ENCODE measurements at places on chromosomes 4 and X. TPM values are rescaled to one million over a fixed set of nuclear protein-coding genes. Genes with fewer than 3 reads are reported as not detected.

DNA sequence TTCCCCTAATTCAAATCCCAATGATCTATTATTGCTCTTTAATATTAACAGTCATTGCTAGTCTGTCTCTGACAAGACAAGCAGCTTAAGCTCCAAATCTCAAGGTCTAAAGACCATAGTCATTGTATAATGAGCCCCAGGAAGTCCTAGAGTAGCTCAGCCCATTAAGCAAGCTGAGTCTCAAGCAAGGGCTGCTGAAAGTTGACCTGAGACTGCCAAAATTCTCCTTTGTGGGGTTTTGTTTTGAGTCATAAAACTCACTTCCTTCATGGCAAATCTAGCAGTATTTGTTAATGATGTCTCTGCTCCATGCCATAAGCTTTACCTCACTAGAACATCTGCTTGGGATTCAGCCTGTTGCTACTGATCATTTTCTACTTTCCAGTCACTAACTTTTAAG, 313.2 kb downstream of the ANTXR2 start:
- no peak for DNase-seq

GAGE12F gene
- not detected for total RNA-seq

DNA sequence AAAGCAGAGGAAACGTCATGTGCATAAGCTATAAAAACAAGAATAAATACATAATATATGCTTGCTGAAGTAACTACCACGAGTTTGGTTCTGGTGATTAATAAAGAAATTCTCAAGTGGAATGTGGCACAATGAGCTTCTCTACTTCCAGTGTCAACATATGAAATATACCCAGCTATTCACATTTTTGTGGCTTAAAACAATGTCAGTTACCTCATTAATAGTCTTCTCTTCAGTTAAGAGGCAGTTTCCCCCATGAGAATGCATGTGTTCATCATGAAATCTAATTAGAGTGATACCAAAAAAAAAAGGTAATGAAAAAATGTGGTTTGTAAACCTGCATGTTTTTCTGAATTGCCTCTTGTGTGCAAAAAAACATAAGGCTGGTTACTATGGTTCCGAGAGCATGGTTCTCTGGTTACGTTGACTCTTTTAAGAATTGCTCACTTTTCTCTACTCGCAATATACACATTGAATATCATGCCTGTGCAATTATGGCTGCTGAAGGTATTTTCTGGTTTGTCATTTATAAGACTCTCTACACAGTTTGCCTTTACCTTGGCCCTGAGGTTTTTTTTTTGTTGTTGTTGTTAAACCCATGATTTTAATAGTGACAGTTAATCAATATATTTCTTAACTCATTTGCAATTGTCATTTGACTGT, 108.2 kb downstream of the PCDH7 start:
- DNase-seq, result no peak

ANAPC4 gene
- total RNA-seq, result 33.0 TPM

- DNase-seq, result no peak
Observed at GRCh38 chr4:156594624-156595023, 377.0 kb downstream of the PDGFC start.

DNA sequence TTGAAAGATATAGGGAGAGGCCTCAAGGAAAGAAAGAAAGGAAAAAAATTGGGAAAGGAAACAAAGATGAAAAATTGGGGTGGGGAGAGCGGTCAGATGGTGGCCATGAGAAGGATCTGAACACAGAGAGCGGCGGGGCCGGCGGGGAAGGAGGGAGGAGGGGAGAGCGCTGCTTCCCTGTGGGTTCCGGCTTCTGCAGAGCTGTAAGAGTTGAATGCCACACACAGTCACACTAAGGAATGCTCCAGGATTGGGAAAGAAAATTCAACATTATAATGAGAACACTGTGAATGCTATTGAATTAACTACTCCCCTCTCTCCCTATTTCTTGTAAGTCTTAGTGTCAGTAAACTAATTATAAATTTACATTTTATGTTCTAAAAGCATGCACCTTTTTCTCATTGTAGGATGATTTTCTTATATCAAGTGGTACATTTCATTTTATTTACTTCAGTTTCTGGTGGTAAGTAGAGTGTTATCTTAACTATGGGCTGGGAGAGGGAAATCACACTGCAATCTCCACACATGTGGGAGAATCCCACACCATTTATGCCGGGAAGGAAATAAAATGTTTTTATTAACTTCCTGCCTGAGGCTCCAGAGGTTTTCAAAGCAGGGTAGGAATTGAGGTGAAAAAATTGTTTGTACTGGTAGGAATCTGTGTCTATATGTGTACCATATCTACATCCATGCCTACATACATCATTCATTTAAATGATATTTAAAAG, 904 bp downstream of the F11 start:
- peak; percentile 80 for DNase-seq

DNA sequence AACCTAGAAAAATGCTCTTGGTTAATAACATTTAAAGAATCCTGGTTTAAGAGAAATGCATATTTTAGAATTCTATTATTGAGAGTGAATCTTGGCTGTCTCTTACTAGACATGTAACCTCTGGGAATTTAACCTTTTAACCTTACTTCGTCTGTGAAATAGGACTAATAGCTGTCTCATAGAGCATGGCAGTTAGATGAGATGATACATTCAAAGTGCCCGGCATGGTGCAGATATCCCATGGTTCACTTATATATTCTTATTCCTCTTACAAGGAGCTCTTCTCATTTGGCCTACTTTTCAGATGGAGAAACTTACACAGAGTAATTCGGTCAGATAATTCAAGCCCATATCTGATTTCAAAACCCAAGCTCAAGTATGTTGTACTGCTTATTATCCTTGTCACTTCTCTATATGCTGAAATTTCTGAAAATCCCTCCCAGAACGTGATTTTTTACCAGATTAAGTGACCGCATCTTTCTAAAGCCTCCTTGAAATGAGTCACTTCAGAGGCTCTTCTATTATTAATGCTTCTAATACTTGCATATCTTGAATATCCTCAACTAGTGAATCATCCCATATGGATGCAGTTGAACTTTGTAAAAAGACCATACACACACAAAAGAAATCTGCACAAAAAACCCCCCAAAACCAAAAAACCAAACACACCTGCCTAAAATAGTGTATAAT, 4.9 kb downstream of the CDKN2AIP start:
- no peak for DNase-seq
